Kasumi-1 (cell line): ENCODE measurements at places on chromosomes 3 and 15.

- DNase-seq, result no peak
Observed at GRCh38 chr15:80580536-80581260, 114.4 kb upstream of the ABHD17C start.

GRCh38 chr3:66722675-66723074, 221.9 kb upstream of the LRIG1 start:
- DNase-seq, result no peak

DNA sequence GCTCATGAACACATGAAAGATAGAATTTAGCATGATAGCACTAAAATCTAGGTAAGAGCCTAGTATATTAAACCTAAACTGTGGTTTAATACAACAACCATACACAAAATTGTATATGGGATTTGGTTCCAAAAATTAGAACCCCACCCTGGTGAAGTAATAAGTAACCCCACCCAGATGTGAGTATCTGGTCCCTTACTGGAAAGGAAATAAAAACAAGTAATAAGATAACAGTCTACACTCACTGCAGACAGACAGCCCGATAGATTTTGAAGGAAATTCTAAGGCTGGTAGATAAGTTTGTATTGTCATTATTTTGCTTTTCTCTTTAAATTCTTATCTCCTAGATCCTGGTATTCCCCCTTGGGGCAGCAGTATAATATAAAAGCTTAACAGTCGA, 184.9 kb downstream of the ZBTB20 start:
- no peak for DNase-seq

GRCh38 chr3:167863811-167864551, 128.5 kb downstream of the SERPINI1 start:
- DNase-seq, result peak; percentile 13

GRCh38 chr3:72997421-72997961, 880 bp downstream of the PPP4R2 start:
- peak; percentile 86 for DNase-seq

DNA sequence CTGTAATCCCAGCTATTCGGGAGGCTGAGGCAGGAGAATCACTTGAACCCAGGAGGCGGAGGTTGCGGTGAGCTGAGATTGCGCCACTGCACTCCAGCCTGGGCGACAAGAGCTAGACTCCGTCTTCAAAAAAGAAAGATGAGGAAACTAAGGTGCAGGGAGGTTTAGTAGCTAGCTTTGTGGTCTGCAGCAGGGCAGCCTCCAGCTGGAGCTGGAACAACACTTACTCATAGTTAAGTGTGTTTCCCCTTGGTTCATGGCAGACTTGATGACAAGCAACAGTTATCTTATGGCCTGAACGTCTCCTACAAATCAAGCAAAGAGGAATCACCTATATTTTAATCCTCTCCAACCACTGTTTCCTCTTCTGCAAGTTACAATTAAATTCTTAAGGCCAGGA, 12.6 kb downstream of the KAT2B start:
- no peak for DNase-seq

GRCh38 chr3:52880047-52880446, 17.3 kb downstream of the STIMATE start:
- DNase-seq, result no peak

- DNase-seq, result no peak
Observed at GRCh38 chr15:96184297-96184696, 146.2 kb upstream of the NR2F2 start.

DNA sequence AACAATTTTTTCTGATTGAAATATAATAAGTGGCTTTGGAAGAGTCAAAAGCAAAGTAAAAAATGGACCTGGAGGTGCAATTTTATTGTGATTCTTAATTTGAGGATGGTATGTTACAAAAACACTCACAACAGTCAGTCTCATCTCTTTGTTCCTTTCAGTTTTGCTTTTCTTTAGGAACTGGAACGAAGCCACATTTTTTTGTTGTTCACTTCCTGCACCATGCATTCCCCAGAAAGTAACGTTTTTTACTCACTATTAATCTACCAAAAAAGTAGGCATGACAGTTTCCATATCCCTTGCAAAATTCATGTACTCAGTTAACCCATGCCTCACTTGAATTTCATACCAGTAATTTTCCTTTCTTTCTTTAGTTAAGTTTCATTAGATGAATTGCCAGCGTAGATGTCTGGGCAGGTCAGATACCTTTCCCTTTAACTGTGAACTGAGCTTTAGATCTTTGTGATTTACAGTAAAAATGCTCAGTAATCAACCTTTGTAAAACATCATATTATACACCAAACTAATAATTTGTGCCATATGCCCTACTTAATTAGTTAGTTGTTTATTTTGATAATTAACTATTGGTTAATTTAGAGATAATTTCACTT, 384.3 kb downstream of the ROBO1 start:
- DNase-seq, result no peak

- DNase-seq, result peak; percentile 42
Observed at GRCh38 chr3:4504340-4505261, 11.5 kb downstream of the ITPR1 start.

GRCh38 chr15:73700041-73700842, 16.1 kb downstream of the CD276 start:
- DNase-seq, result peak; percentile 77

DNA sequence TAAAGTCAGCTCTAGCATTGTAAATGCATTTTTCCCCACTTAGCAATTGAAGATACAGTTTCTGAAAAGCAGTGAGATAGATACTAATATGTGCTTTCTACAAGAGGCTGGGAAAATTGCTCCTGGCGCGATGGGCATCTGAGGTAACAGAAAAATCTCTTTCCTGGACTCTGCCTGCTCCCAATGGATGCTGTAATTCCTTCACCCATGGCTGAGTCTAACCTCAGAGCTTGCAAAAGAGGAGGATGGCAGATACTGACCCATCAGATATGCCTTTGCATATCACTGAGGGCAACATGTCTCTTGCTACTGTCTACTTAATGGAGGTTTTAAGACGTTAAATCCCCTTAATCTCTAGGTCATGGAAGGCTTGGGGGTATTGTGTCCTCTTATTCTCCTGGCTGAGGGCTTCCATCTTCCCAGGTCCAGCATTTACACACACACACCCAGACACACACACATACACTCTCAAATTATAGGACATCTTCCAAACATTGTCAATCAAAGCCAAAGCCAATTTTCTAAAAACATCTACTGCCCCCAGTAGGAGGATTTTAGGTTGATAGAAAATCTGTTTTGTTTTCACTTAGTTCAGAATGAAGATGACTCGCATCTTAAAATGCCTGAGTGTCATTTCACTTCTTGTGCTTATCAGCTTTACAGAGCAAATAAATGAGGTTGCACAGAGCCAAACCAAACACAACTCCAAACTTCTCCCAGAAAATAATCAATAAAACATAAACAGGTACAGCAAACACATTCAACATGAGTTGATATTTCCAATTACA, 2.4 kb downstream of the TRPM1 start:
- no peak for DNase-seq

GRCh38 chr3:61981060-61981459, 392.3 kb downstream of the FEZF2 start:
- no peak for DNase-seq

- DNase-seq, result peak; percentile 36
Observed at GRCh38 chr3:198032039-198032936, 72.3 kb downstream of the LMLN start.

DNA sequence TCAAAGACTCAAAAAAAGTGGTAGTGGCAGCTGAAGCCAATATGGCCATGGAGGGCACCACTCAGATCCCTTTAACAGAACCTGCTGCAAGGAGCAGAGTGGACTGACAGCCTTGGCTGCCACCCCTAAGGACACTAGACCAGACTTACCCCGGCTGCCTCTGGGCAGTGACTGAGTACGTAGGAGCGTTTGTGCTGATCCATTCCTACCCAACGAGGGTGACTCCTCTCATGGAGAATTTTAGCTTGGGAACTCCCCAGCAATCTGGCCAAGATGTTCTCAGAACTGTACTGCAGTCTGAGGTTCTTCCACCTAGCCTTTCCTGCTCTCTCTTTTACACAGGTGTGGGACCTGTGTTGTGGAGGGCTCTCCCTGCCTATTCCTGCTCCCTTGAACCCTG, 22.1 kb downstream of the CLEC3B start:
- DNase-seq, result no peak

GRCh38 chr3:25903371-25904129, 113.7 kb downstream of the OXSM start:
- peak; percentile 58 for DNase-seq

- DNase-seq, result peak; percentile 66
Observed at GRCh38 chr3:3998140-3998922, 199.1 kb downstream of the LRRN1 start.
